SK-N-SH (cell line): ENCODE measurements at places on chromosomes 4 and X.
A peak's percentile ranks its signal among the peaks of the same experiment; 100 is the strongest.

- no peak for DNase-seq
Measured at GRCh38 chr4:99983289-99983943, 33.3 kb upstream of the H2AZ1 start.

- no peak for DNase-seq
Measured at GRCh38 chrX:135713795-135714194, 356 bp downstream of the CT45A1 start.

DNA sequence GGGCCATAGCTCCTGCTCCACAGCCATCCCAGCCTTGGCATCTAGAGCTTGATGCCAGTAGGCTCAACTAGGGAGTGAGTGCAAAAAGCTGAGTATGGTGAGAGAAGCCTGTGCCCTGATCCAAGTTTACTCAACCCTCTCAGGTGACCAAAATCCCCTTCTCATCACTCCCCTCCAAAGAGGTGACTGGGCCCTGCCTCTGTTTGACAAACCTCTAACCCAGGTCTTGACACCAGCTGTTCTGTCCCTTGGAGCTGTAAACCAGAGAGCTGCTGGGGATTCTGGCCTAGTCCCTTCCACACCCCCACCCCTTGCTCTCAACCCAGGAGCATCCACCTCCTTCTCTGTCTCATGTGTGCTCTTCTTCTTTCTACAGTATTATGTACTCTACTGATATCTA lies 73.5 kb downstream of the MSN start:
- DNase-seq = no peak

DNA sequence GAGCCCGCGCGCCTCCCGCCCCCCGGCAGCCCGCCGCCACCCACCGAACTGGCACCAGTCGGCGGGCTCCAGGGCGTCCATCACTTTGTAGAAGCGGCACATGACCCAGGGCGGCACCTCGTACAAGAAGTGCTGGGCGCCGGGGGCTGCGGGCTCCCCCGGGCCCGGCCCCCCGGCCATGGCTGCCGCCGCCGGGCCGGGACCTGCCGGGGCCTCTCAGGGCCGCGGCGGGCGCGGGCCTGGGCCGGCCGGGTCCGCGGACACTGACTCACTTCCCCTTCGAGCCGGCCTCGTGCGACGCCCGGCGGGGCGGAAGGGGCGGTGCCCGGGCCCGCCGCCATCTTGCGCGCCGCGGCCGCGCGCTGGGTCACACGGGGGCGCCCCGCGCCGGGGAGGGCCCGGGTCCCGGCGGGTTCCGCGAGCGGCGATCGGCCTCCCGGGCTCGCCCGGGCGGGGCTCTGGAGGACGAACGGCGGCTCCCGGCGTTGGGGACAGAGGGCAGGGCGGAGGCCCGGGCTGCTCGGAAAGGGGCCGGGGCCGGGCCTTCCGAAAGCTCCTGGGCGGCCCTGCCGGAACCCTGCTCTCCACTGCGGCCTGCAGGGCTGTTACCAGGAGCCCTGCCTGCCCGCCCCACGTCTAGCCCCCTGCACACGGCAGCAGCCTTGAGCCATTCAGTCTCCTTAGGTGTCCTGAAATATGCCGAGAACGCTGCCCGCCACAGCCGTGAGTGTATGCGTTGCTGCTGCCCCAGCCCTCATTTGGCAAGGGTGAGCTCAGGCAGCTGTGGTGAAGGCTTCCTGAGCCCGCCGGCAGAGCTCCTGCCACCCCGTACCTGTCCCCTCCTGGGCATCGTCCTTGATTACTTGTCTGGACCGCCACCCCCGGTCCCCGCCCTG lies at the start of gene IRAK1:
Gene IRAK1, minus strand, starts transcription at position 270 of the 896 bp plus-strand sequence. Its CDS starts 90 bp downstream, at position 180.
- DNase-seq = peak; percentile 89

DNA sequence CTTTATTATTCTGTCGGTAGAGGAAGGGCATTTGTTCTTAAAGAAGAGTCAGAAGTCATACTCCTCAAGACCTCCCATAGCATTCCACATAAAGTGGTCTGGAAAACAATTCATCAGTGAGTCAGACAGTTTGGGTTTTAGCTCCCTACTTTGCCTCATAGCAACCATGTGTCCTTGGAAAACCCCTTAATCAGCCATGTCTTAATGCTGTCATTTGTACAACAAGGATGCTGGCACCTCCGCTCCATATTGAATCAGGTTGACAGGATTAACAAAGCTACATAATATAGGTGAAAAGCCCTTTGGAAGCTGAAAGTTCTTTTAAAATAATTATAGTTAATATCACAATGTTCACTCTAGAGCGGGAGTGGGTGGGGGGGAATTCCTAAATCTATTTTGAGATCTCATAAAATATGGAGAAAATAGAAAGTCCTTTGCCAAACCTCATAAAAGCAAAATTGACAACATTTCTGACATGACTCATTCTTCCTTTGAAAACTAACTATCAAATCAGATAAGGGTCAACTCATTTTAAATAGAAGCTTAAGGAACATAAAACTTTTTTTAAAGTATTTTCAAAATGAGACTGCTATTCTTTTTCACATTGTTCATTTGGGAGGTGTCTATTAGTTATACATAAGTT lies 37.3 kb upstream of the GUCY1A1 start:
- no peak for DNase-seq

DNA sequence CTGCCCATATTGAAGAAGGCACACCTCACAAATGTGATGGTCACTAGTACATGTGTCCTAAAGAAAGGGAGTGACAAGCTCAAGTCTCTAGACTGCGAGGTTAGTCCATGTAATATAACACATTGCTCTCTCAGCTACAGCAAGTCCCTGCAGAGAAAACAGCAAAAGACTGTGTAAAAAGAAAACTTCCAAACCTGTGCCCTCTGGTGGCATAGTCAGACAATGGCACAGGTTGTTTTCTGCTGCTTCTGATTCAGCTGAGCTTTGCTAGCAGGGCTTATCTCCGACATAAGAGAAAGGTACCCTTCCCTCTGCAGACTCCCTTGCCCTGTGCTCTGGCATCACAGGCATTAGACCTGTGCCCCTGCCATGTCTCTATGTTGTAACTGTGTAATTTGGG lies 1.4 kb upstream of the SERPINA7 start:
- no peak for DNase-seq

DNA sequence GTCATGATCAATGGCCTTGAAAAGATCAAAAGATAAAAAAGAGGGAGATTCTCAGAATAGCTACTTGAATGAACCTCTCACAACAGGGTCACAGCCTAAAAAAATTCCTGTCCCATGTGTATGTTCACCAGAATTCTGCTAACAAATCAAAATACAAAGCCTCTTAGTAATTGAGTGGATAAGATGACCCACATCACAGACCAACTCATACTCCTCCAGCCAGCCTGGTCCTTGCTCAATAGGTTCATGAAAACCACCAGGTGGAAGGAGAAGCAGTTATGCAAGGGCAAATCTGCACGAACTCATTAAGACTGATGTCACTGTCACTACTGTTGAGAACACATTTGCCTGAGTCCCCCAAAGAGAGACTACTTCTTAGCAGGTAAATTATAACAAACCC lies 21.5 kb downstream of the WDFY3 start:
- no peak for DNase-seq

- DNase-seq = no peak
Measured at GRCh38 chr4:752196-752861, 46.7 kb downstream of the PCGF3 start.

DNA sequence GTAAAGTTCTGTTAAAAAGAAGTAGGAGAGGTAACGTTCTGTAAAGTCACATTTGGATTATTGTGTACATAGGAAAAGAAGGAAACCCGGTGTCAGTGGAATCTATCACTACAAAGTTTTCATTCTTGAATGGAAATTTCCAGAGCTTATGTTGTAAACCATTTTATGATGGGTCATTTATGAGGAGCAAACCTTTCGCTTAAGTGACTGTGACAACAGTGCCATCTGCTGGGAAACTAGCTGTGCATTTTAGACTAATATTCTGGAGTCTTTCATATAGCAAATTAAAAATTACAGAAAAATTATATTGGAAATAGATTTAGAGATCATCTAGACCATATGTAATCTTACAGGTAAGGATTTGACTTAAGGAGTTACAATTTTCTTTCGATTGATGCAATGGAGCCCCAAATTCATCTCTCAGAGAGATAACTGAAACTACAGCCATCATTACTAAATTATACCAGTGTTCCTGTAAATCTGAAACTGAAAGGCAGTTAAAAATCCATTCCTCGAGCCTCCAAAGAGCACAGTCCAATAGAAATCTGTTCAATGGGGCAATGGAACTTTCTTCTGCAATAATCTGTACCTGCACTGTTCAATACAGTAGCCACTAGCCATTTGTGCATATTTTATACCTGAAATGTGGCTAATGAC lies 26.9 kb downstream of the ASB9 start:
- peak; percentile 51 for DNase-seq

GRCh38 chr4:143559757-143560147 lies 46.2 kb downstream of the SMARCA5 start:
- DNase-seq = peak; percentile 53

DNA sequence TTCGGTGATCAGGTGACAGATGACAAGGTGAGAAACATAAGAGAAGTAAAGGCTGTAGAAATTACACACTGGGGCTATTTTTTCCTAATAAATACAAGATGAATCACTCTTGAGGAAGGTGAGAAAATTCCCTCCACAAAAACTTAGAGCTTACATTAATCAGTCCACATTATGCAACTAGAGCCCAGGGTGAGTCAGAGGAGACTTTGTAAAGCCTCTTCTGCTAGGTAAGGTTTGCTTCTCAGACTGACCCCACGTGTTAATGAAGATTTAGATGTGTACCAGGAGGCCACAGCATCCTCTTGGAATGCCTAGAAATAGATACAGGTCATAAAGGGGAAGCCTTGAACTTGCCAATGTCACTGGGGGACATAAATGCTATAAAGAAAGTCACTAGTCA lies 396.0 kb upstream of the SMIM31 start:
- DNase-seq = no peak

GRCh38 chrX:81875800-81876199 lies 673.9 kb downstream of the SH3BGRL start:
- no peak for DNase-seq

DNA sequence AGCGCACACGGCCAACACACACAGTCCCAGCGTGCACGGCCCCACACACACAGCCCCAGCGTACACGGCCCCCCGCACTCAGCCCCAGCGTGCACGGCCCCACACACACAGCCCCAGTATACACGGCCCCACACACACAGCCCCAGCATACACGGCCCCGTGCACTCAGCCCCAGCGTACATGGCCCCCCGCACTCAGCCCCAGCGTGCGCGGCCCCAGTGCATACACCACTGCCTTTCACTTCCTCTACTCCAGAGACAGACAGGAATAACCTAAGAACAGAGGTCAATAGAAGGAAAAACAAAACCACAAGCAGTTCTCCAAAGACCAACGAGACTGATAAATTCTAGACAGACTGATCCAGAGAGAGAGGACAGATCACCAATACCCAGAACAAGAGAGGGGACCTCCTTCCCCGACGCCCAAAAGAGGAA lies 17.1 kb downstream of the GAK start:
- no peak for DNase-seq

DNA sequence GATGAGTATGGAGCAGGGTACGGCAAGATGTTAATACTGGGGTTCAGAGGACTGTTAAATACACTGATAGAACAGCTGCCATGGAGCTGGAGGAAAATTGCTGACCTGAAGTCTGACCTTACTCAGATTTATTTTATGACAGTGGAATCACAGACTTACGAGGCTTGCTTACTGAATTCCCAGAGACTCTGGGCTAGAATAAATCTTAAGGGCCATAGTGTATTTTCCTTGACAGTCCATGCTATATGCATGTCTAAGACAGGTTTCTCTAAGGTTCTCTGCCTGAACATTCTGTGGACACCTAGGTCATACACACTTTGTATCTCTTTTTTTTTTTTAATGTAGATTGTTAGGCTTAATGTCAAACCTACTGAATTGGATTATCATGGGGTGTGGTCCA lies 633.2 kb upstream of the ACTRT1 start:
- no peak for DNase-seq

DNA sequence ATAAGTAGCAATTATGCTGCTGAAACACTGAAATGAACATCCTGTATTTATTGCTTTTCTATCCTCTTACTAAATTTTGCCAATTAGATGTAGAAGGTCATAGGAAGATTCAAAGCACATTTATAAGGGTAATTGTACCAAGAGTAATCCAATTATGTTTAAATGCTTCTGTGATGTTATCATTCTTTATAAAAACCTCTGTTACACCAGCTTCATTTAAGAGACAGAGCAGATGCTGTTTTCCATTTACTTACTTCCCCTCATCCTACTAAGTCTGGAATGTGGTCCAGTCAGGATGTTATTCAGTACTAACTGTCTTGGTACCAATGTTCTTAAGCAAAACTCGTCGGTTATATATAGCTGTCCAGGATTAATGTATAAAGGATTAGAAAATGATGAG lies 539.6 kb downstream of the PDHA2 start:
- DNase-seq = peak; percentile 57

DNA sequence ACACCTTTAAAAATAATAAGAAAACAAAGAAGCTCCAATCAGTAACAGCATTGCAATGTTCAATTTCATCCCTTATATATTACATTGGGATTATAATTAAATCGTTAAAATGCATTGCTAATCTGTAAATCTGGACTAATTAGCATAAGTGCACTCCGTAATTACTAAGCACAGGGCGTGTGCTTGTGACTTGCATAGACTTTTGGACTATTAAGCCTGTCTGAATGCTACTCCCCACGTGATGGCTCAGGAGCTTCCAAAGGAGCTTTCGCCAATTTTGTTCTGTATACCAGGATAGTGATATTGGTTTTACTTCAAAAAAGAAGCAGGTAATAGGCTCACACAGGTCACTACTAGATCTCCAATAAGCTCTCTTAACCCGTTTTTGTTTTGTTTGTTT lies 497.1 kb downstream of the SMARCA1 start:
- no peak for DNase-seq

GRCh38 chr4:48193096-48193836 lies 59.2 kb upstream of the TXK start:
- DNase-seq = no peak

DNA sequence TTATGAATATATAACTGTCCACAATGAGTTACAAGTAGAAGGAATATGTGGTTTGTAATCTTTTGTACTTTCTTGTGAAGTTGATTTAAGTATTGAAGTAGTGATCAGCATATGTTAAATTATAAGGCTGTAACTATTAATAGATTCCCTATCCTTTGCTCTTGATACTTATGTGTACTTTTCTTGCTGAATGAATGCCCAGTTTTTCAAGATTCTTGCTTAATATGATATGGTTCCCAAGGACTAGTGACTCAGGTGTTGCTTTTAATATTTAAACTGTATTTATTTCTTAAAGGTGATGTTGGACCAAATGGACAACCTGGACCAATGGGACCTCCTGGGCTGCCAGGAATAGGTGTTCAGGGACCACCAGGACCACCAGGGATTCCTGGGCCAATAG lies 121.7 kb downstream of the IRS4 start:
- no peak for DNase-seq

DNA sequence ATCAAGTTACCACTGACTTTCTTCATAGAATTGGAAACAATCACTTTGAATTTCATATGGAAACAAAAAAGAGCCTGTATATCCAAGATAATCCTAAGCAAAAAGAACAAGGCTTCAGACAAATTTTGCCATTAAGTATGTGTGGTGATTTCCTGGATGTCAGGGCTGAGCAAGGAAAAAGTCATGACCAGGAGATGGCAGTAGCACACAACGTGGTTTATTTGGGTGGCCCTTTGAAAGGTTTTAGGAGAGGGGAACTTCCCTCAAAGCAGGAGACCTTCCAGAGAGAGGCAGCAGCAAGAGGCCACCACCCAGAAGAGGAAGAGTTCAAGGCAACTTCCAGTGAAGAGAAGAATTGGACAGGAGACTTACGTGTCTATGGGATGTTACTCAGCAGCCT lies 18.1 kb upstream of the ZXDB start:
- no peak for DNase-seq

- no peak for DNase-seq
Measured at GRCh38 chr4:85050736-85051135, 84.2 kb upstream of the WDFY3 start.
